Ovary (tissue), 10 donors: ENCODE measurements at places on chromosomes 7 and 10. TPM values are rescaled to one million over a fixed set of nuclear protein-coding genes. Genes with fewer than 3 reads are reported as not detected.

The GOT1 gene
- 16.8 TPM for total RNA-seq

The VSTM2A gene
- total RNA-seq, result not detected

The SHTN1 gene
- total RNA-seq, result 15.6 TPM

The SIRT1 gene
- 35.3 TPM for total RNA-seq

The CHCHD1 gene
- total RNA-seq, result 16.9 TPM

The EPC1 gene
- total RNA-seq, result 48.5 TPM

DNA sequence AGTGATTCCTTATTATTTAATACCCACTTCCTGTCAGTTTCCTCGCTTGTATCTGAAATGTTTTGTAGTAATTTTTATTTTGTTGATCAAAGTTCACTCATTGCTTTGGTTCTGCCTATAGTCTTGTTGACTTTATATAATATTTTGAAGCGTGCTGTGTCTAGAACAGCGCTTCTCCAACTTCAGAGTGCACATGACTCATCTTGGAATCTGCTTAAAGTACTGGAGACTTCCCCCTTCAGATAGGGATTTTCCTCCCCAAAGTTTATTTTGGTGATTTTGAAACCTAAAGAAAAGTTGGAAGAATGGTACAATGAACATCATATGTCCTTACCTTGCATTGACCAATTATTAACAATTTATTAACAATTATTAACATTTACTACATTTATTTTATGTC lies 5.8 kb downstream of the COMTD1 start:
- no peaks in the 10 kb centered on the region for H3K36me3 ChIP-seq
- H3K4me1 ChIP-seq, result peaks cover 25% of the 10 kb centered on the region
- no peak for DNase-seq

DNA sequence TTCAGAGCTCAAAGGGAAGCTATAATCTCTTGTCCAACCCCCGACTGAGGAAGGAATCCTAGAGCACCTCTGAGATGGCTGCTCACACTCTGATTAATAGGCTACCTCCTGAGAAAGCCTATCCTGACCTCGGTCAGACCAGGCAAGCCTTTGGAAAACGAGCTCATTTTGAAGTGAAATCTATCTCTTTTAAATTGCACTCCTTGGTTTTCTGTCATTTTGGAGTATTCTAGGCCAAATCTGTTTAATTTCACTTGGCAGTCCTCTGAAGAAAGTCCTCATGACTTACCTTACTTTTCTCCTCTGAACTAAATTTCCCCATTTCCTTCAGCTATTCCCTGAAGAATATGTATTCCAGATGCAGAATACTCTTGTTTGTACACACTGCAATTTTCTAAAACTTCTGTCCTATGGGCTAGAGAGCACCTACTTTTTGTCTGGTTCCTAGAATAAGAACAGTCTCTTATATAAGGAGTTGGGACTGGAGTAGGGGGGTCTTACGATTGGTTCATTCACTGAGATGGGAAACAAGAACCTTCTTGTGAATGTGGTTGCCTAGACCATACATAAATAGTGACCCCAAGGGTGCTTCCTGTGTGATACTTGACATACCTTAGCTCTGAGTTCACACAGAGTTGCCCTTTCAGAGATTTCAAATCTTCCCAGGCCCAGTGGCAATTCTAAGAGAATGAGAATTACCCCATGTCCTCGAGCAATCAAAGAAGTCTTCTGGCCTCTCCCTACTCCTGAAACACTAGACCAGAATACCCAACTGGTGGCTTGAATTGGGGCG lies 31.9 kb upstream of the HPS1 start:
- no peak for DNase-seq
- no peak overlapping the region for H3K4me3 ChIP-seq
- H3K36me3 ChIP-seq, result no peaks in the 10 kb centered on the region
